ENCODE measurements at places on chromosomes 2 and 18.

GRCh38 chr2:240798327-240798905 is 21.6 kb downstream of the KIF1A start:
- no peak for DNase-seq

DNA sequence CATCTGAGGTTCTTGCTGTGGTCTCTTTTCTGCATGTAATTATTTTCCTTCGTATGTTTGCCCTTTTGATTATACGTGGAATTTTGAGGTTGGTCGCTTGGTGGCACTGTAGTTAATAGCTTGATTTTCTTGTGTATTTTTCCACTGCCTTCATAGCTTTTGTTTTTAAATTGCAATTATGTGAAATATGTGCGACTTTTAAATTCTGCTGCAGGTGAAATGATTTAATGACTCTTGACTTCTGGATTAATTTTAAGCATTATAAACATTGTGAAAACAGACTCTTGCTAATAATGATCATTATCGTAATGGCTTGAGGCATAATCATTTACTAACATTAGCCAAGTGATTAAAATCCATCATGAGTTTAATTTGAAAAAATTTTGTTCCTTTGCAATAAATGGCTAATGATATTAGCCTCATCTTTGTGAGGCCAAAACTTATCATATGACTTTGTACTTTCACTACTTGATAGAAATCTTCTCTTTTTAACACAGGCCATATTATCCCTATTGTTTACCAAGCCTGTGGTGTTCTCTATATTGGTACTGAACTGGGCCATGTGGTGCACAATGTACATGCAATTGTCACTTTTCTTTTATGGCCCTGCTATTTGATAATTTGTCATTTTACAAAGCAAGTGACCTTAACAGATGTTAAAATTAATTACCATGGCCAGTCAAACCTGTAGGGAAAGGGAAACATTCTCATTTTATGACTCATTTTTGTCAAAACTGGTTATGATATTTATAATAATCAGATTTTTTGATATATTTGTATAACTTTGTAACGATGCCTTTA is 62.8 kb upstream of the NEUROD1 start:
- DNase-seq: peak; percentile 74

DNA sequence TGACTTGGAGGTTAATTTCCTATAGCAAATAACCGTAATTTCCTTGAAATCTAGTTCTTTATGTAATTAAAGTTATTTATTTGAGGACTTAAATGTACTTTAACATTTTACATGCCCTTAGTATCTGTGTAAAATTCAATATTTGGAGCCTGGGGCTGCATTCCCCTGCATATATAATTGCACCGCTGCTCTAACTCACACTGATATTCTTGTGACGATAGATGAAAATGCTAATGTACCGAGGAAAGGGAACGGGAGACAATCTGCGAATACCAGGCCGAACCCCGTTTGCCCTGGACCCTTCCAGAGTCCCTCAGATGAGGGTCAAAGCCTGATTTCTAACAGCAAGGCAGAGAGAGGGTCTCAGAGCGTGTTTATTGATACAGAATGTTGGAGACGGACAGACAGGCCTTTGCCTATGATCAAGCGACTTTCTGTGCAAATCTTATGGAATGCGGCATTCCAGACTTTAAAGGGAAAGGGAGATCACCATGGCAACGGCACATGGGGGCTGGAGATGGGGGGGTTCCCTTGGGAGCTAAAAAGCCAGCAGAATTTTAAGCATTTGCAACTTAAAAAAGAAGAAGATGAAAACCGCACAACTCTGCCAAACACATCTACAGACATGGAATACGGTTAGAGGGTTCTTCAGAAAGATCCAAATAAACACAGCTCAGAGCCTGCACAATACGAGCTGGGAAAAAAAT is 57.6 kb upstream of the TWIST2 start:
- no peak for DNase-seq

DNA sequence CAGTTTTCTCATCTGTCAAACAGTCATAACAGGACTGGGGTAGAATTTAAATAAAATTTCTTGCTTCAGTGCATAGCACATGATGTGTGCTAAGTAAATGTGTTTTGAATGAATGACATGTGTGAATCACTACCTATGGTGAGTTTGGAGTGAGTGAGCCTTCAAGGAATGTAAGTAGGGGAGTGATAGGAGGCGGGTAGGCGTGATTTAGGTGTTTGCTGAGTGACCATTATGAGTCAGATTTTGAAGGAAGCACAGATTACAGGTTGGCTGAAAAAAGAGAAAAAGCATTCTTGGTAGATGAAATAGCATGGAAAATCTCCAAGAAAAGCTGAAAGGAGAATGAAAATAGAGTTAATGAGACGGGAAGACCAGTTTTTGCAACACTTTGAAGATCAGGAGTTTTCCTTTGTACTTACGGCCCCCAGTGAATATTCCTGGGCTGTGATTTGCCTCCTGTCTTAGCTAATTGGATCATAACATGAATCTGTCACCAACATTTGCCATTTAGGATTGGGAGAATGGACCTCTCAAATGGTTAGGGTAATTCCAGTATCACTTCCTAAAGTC is 136.9 kb upstream of the GATA6 start:
- peak; percentile 97 for DNase-seq

GRCh38 chr18:37845498-37845897 is 279.9 kb upstream of the CELF4 start:
- no peak for DNase-seq

DNA sequence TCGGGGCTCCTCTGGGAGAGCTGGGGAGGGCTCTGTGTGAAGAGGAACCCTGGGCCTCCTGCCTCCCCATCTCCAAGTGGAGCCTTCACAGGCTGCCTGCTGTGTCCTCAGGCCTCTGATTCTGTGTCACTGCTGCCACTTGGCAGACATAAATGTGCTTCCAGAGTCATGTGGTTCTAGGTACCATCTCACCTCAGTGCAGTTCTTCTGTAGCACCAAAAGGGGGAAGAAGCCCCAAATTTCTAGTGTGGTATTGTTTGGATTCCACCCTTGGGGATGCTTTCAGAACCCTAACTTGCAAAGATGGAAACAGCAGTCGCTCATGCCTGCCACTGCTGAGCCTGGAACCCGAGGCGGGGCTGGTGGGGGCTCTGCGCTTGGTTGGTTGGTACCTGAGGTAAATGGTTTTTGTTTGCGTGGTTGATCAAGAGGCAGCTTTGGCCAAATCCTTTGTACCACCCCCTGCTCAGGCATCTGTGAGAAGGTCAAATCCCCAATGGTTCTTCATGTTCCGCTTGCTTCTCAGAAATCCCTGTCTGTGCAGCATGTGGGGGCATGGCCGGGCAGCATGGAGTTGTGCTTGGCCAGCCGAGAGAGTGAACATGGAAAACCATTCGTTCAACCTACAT is 27.5 kb downstream of the COA5 start:
- no peak for DNase-seq

GRCh38 chr2:40528564-40528963 is 76.7 kb upstream of the SLC8A1 start:
- DNase-seq: no peak

- DNase-seq: peak; percentile 42
These were observed 1399.8 kb upstream of the ACVR2A start for GRCh38 chr2:146444987-146445386.

- DNase-seq: no peak
These were observed 2.8 kb downstream of the CEP76 start for GRCh38 chr18:12699747-12700146.

- DNase-seq: no peak
These were observed 102.4 kb upstream of the STON1 start for GRCh38 chr2:48427552-48427951.

DNA sequence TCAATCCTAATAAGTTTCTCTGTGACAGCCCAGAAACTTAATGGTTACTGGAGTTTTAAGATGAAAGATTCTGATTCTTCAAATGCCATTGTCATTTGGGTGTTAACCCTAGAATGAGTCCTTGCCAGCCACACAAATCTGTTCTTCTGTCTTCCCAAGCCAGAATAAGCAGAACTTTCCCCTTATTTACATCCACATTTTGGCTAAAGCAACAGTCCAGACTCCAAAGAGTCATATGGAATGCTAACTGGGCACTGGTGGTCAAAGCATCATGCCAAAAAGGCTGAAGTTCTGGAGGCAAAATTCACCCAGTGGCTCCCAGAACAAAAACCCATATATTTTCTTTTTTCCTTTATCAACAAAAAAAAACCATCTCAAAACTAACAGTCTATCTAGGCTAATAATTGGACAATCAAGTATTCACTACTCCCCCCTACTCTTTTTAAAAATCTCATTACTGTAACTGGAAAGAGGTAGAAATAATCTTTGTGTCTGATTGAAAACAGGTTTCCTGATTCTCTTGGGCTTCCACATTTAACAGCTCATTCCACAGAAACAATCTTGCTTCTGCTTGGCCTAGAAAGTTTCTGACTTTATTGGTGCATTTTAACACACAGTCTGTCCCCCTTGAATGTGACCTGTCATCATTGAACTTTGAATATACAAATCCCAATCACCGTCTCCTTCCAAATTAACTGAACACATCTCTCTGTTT is 89.6 kb upstream of the SETBP1 start:
- no peak for DNase-seq

GRCh38 chr2:75790121-75790813 is 79.6 kb upstream of the GCFC2 start:
- DNase-seq: peak; percentile 80
